Fibroblast of skin of back (primary cell): ENCODE measurements at places on chromosomes 2 and 18.

DNA sequence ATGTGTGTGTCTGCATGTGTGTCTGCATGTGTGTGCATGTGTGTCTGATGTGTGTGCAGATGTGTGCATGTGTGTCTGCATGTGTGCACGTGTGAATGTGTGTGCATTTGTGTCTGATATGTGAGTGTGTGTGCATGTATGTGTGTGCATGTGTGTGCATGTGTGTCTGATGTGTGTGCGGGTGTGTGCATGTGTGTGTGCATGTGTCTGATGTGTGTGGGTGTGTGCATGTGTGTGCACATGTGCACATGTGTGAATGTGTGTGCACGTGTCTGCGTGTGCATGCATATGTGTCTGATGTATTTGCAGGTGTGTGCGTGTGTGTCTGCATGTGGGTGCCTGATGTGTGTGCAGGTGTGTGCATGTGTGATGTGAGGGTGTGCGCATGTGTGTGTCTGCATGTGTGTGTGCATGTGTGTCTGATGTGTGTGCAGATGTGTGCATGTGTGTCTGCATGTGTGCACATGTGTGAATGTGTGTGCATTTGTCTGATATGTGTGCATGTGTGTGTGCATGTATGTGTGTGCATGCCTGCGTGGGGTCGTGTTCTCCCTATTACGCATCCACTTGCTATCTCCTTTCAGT is 470.1 kb upstream of the HS6ST1 start:
- no peak for DNase-seq

DNA sequence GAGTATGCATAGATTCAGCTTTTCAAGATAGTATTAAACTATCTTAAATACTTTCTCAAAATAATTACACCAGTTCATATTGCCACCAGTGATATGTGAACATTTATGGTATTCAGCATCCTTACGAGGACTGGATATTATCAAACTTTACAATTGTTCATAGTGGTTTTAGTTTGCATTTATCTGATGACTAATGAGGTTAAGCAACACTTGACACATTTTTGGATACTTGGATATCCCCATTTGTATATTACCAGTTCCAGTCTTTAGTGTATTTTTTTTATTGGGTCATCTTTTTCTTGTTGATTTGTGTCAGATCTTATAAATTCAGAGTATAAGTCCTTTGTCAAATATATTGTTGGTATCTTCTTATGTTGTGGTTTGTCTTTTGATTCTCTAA is 128.4 kb downstream of the ASXL3 start:
- DNase-seq: no peak

GRCh38 chr2:39513641-39514094 is 76.6 kb upstream of the MAP4K3 start:
- peak; percentile 96 for DNase-seq

- no peak for DNase-seq
Measured at GRCh38 chr2:212141499-212141898, 397.1 kb downstream of the ERBB4 start.

DNA sequence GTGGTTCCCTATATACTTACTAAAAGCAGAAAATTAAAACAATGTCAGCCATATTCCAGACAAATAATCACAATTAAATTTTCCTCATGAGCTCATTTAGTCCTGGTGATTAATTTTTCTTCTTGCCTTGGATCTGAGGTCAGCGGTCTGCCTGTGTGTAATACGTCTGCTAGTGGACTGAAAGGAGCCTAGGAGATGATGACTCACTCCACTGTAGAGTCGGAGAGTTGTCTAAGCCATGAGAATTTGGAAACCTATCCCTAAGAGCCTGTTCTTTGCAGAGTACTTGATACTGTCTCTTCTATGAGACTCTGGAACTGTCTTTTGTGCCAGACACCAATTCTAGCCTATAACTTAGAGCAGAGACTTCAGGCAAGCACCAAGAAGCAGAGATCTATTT is 94.2 kb upstream of the RAB27B start:
- DNase-seq: peak; percentile 83

GRCh38 chr2:221787561-221787960 is 215.5 kb upstream of the EPHA4 start:
- no peak for DNase-seq
